ENCODE measurements at places on chromosomes 16 and 17. TPM values are rescaled to one million over a fixed set of nuclear protein-coding genes. Genes with fewer than 3 reads are reported as not detected.

- no peak for DNase-seq
These were observed 14.6 kb downstream of the ZSCAN10 start for GRCh38 chr16:3084491-3084890.

GRCh38 chr17:40803617-40804082 lies 3.9 kb upstream of the KRT28 start:
- peak; percentile 66 for DNase-seq

- DNase-seq, result no peak
These were observed 12.8 kb upstream of the CDRT4 start for GRCh38 chr17:15480204-15480603.

DNA sequence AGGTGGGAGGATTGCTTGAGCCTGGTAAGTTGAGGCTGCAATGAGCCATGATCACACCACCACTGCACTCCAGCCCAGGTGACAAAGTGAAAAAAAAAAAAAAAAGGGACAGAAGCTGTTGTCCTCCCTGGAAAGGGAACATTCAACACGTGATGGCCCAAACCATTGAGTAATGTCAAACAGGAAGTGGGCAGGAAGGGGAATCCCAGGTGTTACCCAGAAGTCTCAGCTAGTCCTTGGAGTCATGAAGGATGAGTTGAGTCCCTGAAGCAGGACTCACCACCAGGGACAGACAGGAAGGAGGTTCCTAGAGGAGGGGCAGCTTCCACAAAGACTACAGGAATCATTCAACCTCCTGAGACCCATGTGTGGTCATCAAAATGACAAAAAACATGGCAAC lies 19.8 kb upstream of the CMIP start:
- no peak for DNase-seq

GRCh38 chr17:632560-632959 lies 82.1 kb downstream of the VPS53 start:
- no peak for DNase-seq

GRCh38 chr17:2023256-2023655 lies 1.9 kb downstream of the RTN4RL1 start:
- no peak for DNase-seq

- DNase-seq, result no peak
These were observed at the start of gene DLX4 for GRCh38 chr17:49969134-49969759. DLX4 (plus strand) TSS chr17:49969190; CDS start chr17:49969469, 279 bp downstream.

DNA sequence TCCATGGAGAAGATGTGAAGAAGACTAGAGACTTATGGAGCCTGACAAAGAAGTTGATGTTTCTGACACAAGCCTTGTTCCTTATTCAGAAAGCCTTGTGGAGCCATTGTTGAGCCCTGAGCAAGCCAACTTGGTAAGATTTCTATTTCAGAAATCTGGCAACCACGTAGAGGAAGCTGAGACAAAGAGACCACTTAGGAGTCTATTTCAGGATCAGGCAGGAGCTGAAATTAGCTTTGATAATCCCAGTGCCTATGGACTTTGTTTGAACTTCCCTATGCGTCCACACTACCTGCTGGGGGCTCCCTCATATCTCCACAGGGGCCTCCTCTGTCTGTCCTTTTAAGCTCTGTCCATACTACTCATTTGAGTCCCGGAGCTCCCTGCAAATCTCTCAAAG lies 540.0 kb upstream of the GOT2 start:
- DNase-seq, result no peak

- DNase-seq, result no peak
These were observed 148.0 kb downstream of the FOXL1 start for GRCh38 chr16:86726340-86726739.

GRCh38 chr16:67181346-67181745 lies 2.4 kb downstream of the MATCAP1 start:
- DNase-seq, result no peak

DNA sequence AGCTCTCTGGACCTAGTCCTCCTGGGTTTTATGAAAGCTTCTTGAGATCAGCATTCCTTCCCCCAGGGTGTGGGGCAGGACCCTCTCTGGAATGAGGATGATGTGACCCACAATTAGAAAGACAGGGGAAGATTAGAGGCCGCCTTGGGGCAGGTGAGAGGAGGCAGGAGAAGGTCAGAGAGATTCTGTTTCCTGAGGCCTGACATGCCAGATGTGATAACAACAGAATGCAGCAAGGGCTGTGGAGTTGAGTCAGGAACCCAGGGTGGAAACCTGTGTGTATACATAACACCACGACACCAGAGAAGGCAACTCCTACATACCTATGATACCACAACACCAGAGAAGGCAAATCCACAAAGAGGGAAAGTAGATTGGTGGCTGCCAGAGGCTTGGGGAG lies 5.4 kb upstream of the SLC5A10 start:
- no peak for DNase-seq

SNF8 gene
- 72.0 TPM for polyA plus RNA-seq

MRPL27 gene
- polyA plus RNA-seq, result 38.6 TPM

FAM83G gene
- 0.19 TPM for polyA plus RNA-seq

HSPB9 gene
- polyA plus RNA-seq, result 0.10 TPM

TSPAN10 gene
- 0.98 TPM for polyA plus RNA-seq

Data from muscle of arm (tissue), 14 donors.